ENCODE measurements at places on chromosomes 13 and 19.

GRCh38 chr13:83829810-83830209 lies 52.5 kb downstream of the SLITRK1 start:
- no peak for DNase-seq

GRCh38 chr19:36838784-36839324 lies 667 bp upstream of the ZNF790 start:
- DNase-seq = no peak

- DNase-seq = no peak
These were observed 55.7 kb downstream of the MAP4K1 start for GRCh38 chr19:38562096-38562495.

DNA sequence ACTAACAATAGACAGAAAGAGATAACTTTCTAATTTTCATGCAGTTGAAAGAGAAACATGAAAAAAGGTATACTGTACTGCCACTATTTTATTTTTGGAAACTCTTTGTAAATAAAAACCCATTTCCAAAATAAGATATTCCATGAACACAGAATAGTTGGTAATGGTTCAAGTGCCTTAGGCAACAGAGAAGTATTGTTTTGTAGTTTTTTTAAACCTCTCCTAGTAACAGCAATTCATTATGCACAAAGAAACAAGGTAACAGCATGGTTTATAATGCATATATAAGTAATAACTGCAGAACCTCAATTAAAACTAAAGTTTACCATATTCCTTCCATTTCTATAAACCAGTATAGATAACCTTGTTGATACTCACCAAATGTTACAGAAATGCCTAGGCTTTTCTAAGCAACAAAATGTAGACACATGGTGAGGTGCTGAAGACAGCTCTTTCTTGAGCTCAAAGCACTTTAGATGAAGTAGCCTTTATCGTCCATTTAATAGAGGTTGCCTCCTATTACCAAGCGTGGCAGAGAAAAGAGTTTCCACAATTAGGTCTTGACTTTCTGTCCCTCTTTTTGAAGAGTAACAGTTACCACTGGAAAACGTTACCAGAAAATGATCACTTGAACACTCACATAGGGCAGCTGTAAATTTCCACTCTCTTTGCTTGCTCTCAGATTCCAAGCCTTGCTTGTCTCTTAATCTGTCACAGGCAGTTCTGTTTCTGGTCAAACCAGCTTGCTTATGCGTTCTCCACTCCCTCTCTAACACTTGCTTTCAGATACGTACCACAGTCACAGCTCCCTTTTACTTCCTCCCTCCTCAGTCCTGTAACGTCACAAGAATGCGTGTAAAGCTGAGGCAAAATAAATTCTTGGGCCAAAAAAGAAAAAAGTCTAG lies 42.9 kb downstream of the CAB39L start:
- DNase-seq = no peak

- peak; percentile 24 for DNase-seq
These were observed 18.0 kb downstream of the APBA3 start for GRCh38 chr19:3743486-3743885.

- DNase-seq = no peak
These were observed 71.5 kb upstream of the ARHGEF7 start for GRCh38 chr13:111043575-111043982.

DNA sequence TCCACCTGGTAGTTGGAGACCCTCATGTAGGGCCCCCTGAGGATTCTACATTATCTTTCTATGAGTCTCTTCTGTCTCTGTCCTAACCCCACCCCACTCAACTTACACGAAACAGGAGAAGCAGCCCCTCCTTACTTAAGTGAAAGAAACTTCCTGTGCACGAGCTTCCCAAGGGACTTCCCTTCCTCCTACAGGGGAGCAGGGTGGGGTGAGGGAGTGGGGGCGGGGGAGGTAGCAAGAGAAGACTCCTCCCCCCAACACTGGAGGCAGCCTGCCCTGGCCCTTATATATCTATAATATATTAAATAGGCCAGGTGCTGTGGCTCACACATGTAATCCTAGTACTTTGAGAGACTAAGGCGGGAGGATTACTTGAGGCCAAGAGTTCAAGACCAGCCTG lies 5.5 kb upstream of the PDE4C start:
- no peak for DNase-seq

DNA sequence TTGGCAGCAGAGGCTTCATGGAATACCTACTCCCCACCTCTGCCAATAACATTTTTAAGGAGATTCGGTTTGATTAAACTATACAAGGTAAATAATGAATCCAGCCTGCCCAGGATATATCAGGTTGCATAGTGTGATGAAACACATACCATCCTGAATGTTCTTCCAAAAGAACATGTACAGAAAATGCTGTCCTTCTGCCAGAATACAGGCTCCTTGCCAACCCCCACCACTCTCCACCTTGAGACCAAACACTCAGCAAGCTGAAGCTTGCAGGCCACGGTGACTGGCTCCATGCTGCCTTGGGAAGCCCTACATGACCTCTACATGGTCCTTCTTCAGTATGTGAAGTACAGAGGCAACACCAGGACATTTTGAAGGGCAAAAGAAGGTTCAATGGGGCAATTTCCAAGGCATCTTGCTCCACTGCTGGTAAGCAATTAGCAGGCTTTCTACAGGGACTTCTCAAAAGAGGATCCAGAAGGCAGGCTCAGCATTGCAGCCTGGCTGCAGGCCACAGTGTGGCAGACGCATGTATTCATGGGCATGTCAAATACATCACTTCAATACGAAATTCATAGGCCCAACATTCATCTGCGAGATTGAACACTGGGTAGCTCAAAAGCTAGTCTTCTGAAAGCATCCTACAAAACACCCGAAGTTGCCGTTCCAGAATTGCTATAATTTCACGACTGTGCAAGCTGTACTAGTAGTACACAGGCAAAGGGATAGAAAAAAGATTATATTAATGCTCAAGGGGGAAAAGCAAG lies 62.4 kb upstream of the SERP2 start:
- DNase-seq = no peak

All from SW 1271 (cell line).